ENCODE measurements at places on chromosomes 1 and 21. TPM values are rescaled to one million over a fixed set of nuclear protein-coding genes. Genes with fewer than 3 reads are reported as not detected.

C1orf141 gene
- total RNA-seq = not detected

DNA sequence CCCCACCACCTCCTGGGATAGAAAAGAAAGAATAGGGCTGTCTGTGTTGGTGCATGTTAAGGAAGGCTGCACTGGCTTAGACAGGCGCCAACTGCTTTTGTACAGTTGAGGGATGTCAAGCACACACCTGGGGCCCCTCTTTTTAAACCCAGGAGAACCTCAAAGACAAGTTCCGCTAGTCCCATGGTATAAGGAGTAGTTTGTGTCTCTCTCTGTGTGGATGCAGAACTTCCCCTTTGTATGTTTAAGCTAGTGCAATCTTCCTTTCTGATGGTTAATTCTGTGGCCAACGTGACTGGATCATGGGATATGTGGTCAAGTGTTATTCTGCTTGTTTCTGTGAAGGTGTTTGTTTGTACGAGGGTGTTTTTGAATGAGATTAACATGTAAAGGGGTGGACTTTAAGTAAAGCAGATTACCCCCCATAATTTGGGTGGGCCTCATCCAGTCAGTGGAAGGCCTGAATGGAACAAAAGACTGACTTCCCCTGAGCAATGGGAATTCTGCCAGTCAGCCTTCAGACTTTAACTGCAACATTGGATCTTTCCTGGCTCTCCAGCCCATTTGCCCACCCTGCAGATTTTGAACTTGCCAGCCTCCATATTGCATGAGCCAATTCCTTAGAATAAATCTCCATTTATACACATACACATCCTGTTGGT lies 9.5 kb upstream of the DUSP10 start:
- no peak for DNase-seq
- H3K4me3 ChIP-seq = no peak overlapping the region
- H3K36me3 ChIP-seq = no peaks in the 10 kb centered on the region
- H3K27ac ChIP-seq = no peak overlapping the region
- no peaks in the 10 kb centered on the region for H3K4me1 ChIP-seq

BRDT gene
- not detected for total RNA-seq

DNA sequence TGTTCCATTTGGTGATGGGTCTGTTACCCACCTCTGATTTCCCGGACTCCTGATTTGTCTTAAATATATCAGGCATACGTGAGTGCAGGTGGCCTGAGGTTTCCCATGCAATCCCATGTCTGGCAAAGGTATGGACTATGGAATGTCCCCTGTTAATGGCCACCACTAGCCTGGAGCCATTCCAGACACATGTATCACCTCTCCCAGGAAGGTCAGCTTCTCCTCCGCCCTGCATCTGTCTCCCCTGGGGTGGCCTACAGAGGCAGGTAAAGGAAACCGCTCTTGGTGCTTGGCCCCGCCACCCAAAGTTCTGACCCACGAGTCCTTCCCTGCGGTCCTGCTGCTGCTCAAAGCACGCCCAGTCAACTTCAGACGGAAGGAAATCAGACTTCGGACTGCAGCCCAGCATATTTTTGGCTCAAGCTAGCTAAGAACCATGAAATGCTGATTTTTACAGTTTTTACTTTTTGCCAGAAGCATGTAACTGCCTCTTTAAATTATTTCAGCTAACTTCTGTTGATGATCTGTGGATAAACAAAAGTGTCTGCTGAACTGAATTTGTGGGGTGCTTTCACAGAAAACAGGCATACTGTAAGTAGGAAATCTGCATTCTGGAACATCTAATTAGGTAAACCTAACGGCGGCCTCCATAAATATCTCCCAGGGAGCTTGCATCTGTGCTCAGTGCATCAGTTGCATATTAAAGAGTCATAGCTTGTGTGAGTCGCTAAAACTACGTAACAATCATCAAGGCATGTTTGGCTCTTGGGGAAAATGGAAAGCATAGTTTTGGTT lies 105.9 kb downstream of the PCP4 start:
- no peak overlapping the region for H3K27ac ChIP-seq
- no peak for DNase-seq
- no peaks in the 10 kb centered on the region for H3K36me3 ChIP-seq
- no peaks in the 10 kb centered on the region for H3K4me1 ChIP-seq
- peaks cover 10% of the 10 kb centered on the region for H3K27me3 ChIP-seq

DNA sequence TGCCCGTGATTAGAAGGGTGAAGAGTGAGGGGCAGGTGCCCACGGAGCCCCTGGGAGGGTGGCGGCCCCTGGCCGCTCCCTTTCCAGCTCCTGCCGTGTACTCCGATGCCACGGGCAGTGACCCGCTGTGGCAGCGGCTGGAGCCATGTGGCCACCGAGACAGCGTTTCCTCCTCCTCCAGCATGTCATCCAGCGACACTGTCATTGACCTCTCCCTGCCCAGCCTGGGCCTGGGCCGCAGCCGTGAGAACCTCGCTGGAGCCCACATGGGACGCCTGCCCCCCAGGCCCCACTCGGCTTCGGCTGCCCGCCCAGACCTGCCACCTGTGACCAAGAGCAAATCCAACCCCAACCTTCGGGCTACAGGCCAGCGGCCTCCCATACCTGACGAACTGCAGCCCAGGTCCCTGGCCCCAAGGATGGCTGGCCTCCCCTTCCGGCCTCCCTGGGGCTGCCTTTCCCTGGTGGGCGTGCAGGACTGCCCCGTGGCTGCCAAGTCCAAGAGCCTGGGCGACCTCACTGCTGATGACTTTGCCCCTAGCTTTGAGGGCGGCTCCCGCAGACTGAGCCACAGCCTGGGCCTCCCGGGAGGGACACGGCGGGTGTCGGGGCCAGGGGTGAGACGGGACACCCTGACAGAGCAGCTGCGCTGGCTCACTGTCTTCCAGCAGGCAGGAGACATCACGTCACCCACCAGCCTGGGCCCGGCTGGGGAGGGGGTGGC lies 22.0 kb downstream of the PANK4 start:
- no peaks in the 10 kb centered on the region for H3K27me3 ChIP-seq
- H3K4me3 ChIP-seq = no peak overlapping the region
- no peaks in the 10 kb centered on the region for H3K4me1 ChIP-seq
- no peak overlapping the region for H3K27ac ChIP-seq
- DNase-seq = no peak

Data from psoas muscle (tissue), 8 donors.